ENCODE measurements at places on chromosomes 5 and 9.

DNA sequence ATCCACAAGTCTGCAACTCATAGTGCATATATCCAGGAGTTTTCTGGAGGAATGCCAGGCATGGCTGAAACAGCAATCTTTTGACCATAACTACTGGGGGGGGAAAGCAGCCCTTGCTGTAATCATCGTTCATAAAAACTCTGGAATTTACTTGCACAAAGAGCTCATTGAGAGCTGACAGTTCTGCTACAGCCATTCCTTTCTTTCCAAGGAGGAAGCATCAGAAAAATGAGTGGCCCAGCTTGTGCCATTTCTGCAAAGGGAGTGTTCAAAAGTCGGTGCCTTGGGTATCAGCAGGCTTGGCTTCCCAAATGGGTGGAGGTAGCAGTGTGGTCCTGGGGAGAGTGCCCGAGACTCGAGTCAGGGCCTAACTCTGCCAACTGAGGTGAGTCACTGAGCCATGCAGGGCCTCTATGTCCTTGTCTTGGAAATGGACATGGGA, 101.5 kb downstream of the GCNT1 start:
- peak; percentile 89 for DNase-seq

DNA sequence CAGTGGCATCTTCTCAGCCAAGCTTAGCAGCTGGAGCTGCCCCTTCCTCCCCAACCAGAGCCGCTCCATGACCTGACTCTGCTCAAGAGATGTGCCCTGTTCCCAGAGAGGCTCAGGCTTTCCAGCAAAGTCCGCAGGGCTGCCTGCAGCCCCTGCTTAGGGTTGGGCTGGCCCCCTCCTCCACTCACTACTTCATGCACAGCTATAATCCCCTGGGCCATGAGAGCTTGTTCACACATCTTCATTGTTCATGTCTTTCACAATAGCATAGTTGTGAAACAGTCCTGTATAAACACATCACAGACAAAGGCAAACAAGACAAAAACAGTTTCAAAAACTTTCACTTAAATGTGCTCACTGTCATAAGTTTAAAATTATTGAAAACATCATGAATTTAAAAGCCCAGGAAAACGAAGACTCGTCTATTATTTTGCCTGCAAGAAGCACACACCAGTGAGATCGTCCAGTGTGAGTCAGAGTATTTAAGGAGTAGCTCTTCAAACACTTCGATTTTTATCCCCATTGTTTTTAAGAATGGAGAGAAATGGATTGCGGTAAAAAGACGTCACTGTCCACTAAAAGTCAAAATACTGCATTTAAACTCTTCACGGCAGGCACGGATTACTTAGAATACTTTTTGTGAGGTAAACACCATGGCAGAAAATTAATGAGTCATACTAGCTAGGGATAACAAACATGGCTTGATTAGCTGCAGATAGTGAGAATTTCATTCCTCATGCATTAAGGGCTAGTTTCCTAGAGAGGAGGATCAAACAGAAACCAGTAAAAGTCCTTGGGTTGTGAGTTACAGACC, 40.7 kb upstream of the S1PR3 start:
- peak; percentile 66 for DNase-seq

DNA sequence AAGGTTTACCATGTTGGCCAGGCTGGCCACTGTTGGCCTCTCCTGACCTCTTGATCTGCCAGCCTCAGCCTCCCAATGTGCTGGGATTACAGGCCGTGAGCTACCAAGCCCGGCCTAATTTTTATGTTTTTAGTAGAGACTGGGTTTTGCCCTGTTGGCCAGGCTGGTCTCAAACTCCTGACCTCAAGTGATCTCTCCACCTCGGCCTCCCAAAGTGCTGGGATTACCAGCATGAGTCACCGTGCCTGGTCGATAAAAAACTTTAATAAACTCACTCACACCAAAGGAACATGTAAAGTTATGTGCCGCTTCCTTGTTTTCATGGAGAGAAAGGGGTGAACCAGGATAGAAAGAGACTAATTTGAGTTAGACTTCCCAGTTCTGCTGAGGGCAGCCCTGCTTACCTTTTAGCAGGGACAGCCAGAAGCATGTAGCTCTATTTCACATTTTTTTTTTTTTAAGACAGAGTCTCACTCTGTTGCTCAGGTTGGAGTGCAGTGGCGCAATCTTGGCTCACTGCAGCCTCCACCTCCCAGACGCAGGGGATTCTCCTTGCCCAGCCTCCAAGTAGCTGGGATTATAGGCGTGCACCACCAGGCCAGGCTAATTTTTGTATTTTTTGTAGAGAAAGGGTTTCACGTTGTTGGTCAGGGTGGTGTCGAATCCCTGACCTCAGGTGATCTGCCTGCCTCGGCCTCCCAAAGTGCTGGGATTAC, 11.4 kb upstream of the HAUS6 start:
- DNase-seq, result no peak

- DNase-seq, result peak; percentile 94
Measured at GRCh38 chr5:142621227-142621626, 64.7 kb downstream of the FGF1 start.

DNA sequence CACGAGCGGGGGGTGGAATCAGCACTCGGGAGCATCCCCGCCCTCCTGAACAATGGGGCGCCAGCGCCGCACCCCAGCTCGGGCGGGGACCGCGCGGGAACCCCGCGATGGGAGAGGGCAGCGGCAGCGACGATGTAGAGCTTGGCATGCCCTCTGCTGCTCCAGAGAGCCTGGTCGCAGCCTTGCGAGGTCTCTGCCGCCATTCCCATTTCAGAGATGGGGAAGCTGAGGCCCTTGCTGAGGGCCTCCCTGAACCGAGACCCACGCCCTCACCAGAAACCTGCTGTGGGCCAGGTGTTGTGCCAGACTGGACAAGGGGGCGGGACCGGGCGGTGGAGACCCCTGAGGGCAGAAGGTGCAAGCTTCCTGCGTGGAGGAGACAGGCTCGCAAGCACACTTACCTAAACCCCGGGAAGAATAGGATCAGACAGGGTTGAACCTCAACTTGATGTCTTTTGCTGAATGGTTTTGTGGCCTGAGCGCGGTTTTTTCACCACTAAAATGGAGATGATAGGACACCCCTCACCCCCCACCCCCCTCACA, 647 bp upstream of the MEGF9 start:
- no peak for DNase-seq

- DNase-seq, result no peak
Measured at GRCh38 chr5:161686149-161686548, 628 bp downstream of the GABRA6 start.

- no peak for DNase-seq
Measured at GRCh38 chr5:78317515-78317914, 23.0 kb upstream of the AP3B1 start.

DNA sequence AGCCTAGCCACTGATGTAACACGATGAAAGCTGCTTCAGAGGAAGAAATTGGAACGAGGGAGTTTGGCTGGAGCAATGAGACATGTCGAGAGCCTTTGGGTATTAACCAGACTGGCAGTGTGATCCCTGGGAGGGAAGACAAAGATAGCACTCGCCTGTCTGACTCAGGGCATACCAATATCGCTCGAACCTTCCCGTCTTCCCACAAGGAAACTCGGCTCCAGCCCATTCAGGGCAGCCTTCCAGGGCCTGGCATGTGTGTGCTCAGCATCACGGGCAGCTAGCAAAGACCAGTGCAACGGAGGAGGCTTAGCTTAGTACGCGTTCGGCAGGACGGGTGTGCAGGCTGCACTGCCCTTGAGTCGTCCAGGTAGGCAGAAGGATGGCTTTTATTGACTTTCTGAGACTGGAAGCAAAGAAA, 356.9 kb upstream of the WWC1 start:
- DNase-seq, result peak; percentile 80

GRCh38 chr9:124266139-124266825, 8.5 kb downstream of the NEK6 start:
- DNase-seq, result no peak

DNA sequence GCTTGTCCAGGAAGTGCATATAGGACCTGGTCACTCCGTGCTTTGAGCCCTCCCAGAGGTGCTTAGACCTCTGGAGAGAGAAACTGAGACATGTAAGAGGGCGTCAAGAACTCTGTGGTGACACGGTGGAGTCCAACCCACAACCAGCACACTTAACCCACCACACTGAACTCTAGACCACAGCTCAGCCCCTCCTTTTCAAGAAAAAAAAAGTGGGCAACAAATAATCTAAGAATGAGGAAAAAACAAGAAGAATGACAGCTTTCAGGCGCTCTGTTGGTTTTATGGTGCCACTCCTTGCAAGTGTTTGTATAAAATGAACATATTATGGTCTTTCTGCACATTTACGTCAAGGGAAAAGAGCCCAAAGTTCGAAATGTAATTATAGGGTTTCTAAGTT, 50.2 kb upstream of the SNAPC3 start:
- DNase-seq, result no peak

DNA sequence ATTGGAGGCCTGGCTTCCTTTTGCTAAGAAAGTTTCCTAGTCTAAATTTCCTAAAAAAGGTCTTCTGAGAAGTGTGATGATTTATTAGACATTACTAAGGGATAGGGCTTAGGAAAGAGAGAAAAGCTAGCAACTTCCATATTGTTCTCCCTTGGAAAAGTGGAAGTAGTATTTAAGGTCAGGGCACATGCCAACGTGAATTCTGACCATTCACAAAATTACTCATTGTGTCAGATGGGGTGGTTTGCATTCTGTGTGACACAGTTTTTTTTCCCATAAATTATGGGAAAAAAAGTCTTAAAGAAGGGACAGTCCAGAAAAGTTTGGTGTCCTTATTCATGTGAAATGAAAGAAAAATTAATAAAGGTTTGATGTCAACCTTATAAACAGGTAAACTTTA, 110.0 kb upstream of the ARRDC3 start:
- DNase-seq, result no peak

DNA sequence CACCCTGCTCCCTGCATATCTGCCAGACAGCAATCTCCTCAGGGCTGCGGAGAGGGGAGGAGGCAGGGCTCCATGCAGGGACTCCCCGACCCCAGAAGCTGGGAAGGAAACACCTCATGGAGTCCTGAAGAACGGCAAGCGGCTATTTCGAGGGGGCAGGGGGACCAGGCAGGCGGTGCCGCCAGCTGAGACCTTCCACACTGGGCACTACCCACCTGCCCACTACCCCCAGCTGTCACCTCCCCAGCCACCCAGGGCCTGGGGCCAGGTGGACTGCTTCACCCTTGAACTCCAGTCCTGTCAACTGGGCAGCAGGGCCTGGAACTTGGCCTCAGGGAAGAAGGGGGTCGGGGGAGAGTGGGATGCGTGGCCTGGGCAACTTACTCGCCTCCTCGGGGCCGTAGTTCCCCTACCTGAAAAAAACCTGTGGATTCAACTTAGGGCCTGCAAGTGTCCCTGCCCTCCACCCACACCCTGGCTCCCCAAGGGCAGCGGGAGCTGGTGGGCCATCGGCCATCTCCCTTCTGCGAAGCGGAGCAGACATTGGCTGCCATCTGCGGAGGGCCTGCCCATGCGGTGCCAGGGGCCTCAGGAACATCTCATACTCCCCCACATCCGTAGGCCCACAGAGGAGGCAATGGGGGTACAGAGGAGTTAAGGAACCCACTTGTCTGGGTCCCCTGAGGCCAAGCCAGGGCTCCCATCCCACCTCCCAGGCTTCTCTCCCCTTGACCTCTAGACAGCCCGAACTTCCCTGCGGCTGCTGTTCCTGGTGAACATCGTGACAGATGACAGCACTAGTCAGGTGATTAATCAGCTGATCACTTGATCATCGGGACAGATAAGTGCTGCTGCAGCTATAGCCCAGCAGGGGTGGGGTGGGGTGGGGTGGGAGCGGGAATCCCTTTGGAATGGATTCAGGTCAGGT, 18.5 kb upstream of the RALGDS start:
- no peak for DNase-seq

DNA sequence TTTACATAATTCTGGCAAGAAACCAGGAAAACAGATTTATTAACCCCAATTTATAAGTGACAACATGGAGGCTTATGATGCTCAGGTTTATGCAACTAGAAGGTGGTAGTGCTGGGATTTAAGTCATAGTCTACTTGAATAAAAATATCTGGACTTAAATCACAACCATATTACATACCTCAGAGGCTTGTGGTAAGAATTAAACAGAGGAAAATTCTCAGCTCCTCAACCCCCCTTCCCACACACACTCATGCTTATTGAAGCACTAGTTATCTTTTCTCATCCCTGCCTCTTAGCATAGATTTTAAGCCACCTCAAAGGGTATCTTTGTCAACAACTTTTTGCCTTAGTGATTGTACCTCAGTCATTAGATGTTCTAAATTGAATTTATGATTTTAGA, 731.0 kb downstream of the PRELID2 start:
- DNase-seq, result no peak

GRCh38 chr9:116365056-116365471, 211.5 kb downstream of the PAPPA start:
- peak; percentile 82 for DNase-seq

DNA sequence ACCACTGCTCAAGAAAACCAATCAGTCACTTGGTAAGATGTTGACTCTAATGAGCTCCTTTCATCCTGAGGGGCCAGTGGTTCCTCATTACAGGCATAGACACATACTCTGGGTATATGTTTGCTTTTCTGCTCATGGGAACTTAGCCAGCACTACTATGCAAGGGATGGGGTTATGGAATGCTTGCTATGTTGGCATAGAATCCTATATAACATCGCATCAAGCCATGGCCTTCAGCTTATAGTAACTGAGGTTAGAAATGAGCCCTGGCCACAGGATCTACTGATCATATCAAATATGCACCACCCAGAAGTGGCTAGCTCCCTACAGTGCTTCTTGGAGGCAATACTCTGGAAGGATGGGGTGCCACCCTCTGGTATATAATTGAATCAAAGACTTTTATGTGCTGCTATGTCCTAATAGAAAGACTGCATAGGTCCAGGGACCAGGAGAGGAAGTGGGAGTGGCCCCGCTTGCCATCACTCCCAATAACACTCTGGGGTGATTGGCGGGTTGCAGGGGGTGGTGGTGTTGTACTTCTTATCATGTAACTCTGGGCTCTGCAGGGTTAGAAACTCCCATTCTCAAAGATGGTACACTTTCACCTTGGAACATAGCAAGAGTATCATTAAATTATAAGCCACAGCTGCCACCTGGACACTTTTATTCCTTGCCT, 70.3 kb downstream of the ZNF366 start:
- DNase-seq, result peak; percentile 72

GRCh38 chr5:121899346-121899745, 47.7 kb downstream of the FTMT start:
- no peak for DNase-seq

DNA sequence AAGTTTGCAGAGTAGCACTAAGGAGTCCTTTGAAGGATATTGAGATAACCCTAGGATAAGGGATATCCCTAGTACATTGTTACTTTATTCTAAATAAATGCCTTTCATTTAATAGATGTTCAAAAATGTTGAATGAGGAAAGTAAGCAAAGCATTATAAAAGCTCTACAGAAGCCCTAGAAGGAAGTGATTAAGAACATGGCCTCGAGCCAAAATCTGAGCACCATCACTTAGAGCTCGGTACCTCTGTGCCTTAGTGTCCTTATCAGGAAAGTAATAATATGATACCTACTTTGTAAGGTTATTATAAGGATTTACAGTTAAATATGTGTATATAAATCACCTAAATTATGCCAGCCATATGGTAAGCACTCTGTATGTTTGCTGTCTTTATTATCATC, 242.6 kb downstream of the KIAA0825 start:
- DNase-seq, result peak; percentile 23

- DNase-seq, result no peak
Measured at GRCh38 chr9:116800885-116801284, 113.8 kb downstream of the TRIM32 start.
